Daoy (cell line): ENCODE measurements at places on chromosomes 13 and 19. TPM values are rescaled to one million over a fixed set of nuclear protein-coding genes. Genes with fewer than 3 reads are reported as not detected.

DNA sequence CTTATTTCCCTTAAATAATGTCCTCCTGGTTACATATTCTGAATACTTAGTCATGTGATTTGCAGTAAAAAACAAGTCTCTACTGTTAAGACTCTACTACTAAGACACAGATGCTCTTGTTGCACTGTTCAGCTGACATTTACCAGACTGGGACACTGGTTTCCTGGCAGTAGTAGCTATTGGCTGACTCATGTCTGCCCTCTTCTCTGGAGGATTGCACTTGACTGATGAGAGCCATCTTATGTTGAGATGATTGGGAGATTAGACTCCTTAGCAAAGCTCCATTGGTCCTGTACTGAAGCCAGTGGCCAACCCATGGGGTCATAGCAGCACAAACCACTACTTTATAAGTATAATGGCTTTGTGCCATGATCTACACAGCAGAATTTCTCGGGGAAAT is 1672.6 kb upstream of the PCDH20 start:
- no peak for DNase-seq

GRCh38 chr19:46586294-46586693 is 14.8 kb upstream of the CALM3 start:
- no peak for DNase-seq

- peak; percentile 98 for DNase-seq
These were observed 1.1 kb downstream of the MIDN start for GRCh38 chr19:1249298-1249989.

- peak; percentile 42 for DNase-seq
These were observed 89.4 kb upstream of the RAP2A start for GRCh38 chr13:97344265-97345175.

The OR10H1 gene
- not detected in 2 replicates for total RNA-seq

The ACP5 gene
- total RNA-seq, result 0.45 and 0.97 TPM in 2 replicates

DNA sequence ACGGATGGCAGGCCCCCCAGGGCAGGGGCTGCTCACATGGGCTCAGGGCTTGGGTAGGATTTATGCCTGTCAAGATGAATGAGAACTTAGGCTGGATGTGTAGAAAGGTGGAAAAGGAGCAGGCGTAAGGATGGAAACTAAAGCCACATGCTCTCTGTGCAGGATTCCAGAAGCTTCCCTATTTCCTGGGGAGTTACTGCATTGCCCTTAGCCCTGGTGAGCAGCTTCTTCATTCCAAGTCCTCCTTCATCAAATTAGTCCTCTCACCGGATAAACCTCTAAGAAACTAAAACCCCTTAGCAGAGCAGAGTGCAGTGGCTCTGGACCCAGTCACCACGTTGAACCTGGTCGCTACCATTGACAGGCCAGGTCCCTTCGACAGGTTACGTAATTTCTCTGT is 7.4 kb downstream of the ATP12A start:
- DNase-seq, result no peak
